DMS79 (cell line): ENCODE measurements at places on chromosomes 3 and 15.

DNA sequence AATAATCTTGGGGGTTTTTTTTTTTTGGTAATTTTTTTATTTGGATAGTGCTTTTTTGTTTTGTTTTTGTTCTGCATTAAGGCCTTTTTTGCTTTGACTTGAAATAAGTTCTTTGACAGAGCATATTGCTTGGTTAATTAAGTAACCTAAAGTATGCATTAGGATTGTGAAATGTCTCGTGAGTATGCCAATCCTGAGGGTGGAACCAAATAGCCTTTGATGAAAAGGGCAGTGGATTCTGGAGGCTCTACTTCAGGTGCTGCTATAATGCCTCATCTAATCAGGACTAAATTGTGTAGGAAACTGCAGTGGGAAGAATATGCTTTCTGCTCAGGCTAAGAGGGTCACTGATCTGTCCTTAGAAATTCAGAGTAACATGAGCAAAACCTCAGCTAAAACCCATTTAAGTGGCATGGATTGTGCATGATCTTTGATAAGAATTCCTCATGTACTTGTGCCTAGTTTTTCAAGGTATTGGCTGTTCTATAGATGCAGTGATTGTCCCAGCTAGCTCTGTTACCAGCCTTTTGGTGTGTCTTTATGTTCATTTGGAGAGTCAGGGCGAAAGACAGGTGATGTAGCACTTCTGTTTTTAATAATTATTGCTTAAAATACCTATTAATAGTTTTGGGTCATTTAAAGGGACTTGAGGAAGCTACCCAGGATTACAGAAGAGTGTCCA lies 15.4 kb downstream of the CDV3 start:
- DNase-seq, result no peak

DNA sequence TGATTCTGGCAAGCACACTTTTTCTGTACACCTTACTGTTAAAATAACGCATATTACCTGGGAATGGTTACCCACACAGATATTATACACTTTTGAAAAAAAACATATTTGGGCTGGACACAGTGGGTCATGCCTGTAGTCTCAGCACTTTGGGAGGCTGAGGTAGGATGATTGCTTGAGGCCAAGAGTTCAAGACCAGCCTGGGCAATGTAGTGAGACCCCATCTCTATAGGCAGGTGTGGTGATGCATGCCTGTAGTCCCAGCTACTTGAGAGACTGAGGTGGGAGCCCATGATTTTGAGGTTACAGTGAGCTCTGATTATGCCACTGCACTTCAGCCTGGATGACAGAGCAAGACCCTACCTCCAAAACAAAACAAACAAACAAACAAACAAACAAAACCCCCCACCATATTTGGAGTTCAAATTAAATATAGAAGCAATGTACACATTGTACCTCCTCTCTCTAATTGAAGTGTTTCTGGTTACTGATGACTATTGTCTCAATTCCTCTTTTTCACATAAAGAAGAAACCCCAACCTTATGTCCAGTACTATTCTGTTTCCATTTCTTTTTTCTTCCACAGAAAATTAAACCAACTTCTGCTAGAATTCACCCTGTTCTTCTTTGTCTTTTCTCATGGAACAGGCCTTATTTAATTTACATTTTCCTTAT lies 152.6 kb upstream of the UMPS start:
- no peak for DNase-seq

GRCh38 chr15:93068581-93069199 lies 20.3 kb downstream of the RGMA start:
- no peak for DNase-seq

GRCh38 chr3:127457094-127457475 lies 133.4 kb downstream of the TPRA1 start:
- peak; percentile 73 for DNase-seq

DNA sequence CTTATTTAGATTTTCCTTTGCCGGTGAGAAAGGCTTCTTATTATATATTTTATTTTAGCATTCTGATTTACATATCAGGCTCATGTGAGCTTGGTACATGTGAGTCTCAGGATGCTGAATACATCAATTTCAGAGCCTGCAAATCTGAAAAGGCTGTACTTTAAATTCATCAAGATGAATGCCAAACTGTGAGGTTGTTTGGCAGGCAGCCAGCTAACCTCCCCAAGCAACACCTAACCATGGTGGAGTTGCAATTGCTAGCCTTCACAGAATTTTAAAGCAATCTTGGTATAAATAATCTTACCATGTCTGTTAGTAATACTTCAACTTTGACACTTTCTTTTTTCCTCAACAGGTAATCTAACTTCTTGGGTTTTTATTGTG lies 252.5 kb downstream of the CDIN1 start:
- DNase-seq, result no peak

- no peak for DNase-seq
Measured at GRCh38 chr15:98599909-98600691, 48.2 kb upstream of the IGF1R start.

DNA sequence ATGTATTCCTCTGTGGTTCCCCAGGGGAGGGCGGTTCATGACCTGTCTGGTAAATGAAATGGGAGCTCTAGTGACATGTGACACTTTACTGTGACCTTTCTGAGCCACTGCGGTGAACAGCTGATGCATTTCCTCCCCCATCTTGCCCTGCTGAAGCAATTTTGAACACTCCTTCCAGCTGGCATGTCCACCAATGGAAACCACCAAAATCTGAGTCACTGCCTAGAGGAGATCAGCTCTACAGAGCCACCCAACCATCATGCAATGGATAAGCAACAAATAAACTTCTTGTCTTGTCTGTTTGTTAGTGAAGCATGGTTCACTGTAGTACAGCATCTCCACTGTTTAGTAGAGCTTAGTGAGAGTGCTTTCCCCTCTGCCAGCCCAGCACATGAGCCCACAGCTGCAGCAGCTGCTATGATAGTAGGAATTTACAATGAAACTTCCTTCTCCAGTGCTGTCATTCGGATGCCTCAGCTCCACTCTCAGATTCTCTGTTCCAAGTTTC lies 479.4 kb downstream of the NTRK3 start:
- DNase-seq, result no peak

GRCh38 chr15:91553196-91553854 lies 300.2 kb upstream of the SLCO3A1 start:
- DNase-seq, result peak; percentile 40

DNA sequence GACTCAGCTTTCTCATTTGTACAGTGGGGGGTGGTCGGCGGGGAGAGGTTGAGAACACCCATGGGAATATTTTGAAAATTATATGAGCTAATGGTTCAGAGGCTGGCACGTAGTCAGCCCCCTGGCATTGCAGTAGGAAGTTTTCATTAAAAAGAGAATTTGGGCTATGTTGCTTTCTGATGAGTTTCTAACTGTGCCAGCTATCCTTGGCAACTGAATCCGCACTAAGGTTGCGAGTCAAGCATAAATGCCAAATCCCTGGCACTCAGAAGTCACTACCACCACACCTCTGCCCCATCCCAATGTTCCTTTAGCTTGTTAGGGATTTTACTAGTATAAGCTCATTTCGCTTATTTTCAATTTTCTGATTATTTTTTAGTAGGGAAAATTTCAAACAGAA lies 91.6 kb downstream of the DNASE1L3 start:
- no peak for DNase-seq

DNA sequence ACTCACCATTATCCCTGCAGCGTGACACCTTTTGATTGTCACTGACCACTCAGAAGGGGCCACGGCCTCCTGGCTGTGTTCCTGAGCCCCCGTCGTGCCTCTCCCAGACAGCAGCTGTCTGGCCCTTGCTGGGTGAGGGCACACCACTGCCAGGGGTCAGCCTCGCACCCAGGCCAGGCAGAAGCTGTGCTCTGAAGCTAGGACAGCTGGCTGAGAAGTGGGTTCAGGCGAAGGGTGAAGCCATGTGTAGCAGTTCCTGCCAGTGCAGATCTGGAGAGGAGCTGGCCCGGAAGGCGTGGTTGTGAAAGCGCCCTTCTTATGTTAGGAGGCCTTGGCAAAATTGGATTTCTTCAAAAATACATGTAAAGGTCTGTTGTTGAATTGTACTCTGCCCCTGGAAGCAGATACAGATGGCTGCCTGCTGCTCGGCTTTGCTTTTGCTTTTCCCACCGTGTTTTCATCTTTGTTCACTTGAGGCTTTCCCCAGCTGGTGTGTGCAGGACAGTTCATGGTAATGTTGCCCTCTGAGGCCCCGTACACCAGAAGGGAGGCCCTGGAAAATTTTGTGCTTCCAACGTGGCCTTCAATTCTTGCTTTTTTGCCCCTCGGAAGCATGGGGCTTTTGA lies 49.1 kb downstream of the KLHL25 start:
- no peak for DNase-seq

GRCh38 chr15:67140078-67140833 lies 74.9 kb downstream of the SMAD3 start:
- DNase-seq, result no peak

- DNase-seq, result no peak
Measured at GRCh38 chr3:45772341-45773035, 23.8 kb downstream of the SLC6A20 start.

DNA sequence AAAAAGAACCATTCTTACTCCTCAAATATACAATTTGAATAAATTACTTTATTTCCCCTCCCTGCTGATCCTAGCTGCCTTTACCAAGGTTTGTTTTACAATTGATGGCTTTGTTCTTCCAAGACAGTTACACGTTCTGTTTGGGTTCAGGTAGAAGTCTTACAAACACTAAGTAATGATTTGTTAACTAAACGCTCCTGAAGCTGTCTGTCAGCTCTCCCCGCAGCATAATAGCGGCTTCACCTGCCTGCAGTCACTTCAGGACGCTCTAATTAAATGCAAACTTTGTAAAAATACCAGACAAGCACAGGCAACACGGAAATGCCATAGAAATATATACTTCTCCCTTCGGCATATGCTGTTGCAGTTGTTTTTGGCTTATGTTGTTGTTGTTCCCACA lies 176.4 kb upstream of the MDFIC2 start:
- DNase-seq, result no peak

DNA sequence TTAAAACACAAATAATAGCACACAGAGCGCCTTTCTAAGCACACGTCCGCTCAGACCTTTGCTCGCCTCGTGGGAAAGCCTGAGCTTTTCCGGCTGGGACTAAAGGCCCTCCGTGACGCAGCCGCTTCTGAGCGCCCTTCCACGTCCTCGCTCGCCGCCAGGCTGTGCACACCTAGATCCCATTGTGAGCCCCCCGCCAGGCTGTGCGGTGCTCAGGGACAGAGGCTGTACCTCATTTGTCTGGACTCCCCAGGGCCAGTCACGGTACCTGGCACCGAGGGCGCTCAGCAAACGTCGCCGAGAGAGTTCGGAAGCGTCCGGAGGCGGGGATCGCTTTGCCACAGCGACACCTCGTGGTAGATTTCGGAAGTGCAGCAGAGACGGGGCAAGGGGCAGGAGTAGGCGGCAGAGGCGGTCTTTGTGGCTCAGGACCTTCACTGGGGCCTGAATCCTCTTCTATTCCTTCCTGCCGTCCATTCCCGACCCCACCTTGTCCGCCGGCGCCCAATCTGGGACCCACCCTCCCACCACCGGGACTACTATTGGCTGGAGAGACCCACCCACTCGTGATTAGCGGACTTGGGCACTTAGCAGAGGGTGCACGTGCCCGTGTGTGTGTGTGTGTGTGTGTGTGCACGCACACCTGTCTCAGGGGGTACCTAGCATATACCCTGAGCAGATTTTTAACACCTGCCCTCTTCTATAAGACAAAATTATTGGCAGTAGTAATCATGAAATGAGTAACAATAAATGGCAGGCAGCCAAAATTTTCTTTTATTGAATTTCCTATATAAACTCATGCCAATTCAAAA lies 65.6 kb downstream of the RHCG start:
- peak; percentile 24 for DNase-seq

GRCh38 chr3:54891540-54891897 lies 36.3 kb downstream of the LRTM1 start:
- DNase-seq, result peak; percentile 37

- DNase-seq, result no peak
Measured at GRCh38 chr15:28919201-28919635, 33.4 kb downstream of the APBA2 start.

GRCh38 chr3:127000761-127001160 lies 17.8 kb downstream of the PLXNA1 start:
- DNase-seq, result no peak

DNA sequence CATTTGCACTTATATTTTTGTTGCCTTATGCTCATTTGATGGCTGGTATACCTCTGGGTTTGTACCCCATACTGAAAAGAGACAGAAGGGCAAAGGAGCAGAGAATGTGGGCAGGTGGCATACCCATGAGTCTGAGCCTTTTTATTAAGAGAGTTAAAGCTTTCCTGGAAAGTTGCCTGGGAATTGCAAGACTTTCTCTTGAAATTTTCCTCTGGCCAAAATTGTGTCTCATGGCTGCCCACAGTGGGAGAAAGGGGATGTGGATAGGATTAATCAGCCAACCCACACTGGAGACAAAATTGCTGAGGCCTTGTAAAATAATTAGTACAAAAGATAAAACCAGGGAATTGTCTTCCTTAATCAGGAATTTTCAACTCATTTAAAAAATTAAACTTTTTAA lies 8.2 kb upstream of the NMD3 start:
- DNase-seq, result no peak

DNA sequence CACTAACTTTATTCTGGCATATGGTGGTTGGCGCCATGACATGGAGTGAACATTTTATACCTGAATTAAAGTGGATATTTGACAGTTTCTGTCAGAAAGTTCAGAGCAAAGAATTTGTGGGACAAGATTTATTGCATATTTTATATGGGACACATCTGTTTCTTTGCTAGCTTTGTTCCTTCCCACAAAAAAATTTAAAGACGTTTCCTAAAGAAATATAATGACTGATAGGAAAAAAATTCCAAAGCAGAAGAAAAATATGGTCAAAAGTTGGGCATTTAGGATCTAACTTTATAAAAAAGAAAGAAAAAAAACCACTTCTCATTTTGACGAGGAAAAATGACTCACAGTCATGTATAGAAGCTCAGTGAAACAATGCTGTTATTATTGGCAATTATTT lies 101.6 kb downstream of the GREM1 start:
- no peak for DNase-seq

DNA sequence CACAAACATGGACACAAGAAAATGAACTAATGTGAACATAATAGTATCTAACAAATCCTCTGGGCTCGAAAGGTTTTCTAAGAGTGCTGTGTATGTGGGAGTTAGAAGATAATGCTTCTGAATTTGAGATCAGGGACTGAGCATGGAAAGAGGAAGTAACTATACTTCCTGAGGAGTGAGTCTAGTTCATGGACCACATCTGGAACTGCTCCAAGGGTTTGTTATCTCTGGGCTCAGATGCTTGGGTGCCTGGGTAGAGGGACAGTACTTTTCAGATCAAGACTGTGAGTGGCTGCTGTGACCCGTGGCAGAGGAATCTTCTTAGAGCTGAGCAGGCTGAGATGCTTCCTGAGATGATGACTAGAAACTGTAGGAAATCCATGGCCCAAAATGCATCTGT lies 28.5 kb downstream of the TBC1D23 start:
- no peak for DNase-seq

DNA sequence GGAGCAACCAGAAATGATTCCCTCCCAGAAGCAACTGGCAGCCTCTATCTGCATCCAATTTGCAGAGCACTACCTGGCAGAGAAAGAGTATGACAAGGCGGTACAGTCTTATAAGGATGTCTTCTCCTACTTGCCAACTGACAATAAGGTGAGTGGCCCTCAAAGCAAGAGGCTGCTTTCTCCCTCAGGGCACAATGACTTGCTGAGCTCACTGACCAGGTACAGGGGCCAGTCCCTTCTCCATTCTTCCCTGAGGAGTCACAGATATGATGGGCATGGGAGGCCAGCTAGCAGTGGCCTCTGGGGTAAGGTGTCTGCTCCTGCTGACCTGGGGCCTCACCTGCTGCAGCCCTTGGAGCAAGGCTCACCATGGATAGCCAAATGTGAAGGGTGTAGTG lies 20.3 kb downstream of the CSRNP1 start:
- no peak for DNase-seq
